ENCODE measurements at places on chromosomes 13 and 19.

GRCh38 chr13:29858231-29858630 is 7.8 kb upstream of the UBL3 start:
- DNase-seq = no peak

GRCh38 chr13:80742033-80742432 is 401.1 kb upstream of the SPRY2 start:
- DNase-seq = no peak

GRCh38 chr13:36673352-36673751 is 468 bp upstream of the SERTM1 start:
- DNase-seq = no peak

- DNase-seq = no peak
Measured at GRCh38 chr13:30844548-30845296, 61.3 kb upstream of the MEDAG start.

DNA sequence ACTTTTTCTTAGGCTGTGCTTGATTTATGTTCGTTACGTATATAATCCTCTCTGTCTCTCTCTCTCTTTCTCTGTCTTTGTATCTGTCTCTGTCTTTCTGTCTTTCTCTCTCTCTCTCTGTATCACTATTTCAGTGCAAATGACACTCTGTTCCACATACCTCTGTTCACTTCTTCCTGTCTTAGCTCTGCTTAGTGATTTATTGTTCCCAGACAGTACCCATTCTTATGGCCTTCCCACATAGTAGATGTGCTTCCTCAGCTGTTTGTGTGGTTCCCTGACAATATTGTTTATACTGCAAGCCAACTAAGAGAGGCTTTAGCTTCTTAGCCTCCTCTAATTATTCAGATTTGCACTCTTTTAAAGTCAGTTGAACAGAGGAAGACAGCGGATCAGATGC is 1244.2 kb downstream of the DIAPH3 start:
- no peak for DNase-seq

DNA sequence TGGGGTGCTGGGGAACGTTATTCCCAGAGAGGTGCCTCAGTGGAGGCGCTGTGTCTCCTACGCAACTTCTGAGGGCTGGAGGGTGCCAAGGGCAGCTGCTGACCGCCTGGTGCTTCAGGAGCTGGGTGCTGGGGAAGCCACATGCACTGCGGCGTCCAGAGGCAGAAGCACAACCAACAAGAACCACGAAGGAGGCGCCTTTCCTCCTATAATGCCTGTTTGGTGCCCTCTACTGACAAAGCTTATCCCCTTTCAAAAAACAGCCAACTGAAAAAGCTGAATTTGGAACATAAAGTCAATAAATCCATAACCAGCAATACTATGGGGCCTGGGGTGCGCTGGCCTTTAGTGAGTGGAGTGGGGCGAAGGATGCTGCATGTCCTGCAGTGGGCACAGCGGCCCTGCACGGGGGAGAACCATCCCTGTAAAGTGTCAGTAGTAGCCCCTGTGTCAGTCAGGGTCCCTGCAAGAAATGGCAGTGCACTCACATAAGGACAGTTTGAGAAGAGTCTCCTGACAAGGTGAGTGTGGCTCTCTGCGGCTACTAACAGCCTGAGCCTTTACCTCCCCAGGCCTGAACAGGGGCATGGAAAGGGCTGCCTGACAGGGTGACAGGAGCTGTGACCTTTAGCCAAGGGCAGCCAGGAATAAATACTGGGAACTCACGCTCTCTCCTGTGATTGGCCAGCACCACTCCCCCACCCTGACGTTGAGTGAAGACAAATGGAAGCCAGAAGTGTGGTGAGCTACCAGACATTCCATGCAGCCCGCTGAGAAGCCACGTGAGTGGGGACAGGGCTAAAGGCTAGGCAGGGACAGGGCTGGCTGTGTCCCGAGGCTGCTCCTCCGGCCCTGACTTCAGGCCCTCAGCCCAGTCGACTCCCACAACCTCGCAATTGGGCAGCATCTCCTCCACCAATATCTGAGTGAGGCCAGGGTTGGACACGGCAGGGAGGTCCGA is 4.5 kb upstream of the B3GNT8 start:
- no peak for DNase-seq

DNA sequence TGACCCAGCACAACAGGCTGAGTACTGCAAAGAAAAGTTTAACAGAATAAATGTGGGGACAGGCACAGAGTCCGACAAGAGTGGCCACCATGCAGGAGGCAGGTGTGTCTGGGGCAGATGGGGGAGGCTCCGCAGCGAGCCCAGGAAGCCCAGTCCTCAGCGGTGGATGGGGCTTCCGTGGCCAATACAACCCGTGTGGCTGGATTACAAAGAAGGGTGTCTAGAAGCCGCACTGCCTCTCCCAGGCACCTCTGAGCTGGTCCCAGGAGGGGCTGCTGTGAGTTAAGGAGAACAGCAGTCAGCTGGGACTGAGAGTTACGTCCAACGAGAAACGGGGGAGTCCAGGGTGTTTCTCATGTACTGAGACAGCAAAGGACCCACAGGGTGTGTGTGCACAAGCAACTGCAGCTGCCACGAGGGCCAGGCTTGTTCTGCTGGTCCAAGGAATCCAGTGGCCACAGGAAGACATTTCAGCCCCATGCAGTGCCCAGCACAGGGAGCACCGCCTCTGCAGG is 70.2 kb downstream of the SPACA7 start:
- no peak for DNase-seq

GRCh38 chr19:42154471-42155323 is 22.5 kb upstream of the POU2F2 start:
- no peak for DNase-seq

DNA sequence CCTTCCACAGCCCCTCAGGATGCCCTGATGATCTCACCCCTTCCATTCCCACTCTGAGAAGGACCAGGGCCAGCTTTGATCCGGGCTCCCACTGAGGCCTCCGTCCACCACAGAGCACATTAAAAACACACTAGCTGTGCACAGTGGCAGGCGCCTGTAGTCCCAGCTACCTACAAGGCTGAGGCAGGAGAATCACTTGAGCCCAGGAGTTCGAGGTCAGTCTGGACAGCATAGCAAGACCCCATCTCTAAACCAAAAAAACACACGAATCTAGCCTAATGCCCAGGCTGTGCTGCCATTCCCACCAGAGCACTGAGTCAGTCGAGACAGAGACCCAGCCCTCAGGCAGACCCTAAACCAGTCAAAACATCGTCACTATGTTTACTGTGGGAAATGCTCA is 14.1 kb downstream of the RFX1 start:
- no peak for DNase-seq

GRCh38 chr13:48491423-48492095 is 41.3 kb downstream of the RCBTB2 start:
- DNase-seq = no peak

DNA sequence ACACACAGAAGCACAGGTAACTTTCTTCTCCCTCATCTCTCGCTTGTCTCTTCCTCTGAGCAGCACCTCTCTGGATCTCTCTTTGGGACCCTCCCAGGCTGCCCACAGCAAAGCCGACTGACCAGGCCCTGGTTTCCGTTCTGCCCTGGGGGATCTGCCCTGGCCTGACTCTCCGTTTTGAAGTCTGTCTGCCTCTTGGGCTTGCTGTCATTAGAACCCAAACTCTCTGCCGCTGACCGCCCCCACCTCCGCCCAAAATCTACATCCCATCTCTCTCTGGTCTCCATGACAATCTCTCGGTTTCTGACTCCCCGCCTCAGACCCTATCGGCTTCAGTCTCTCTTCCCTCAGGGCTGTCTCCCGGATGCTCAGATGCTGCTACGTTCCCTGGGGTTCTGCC is 6.9 kb downstream of the KCNC3 start:
- no peak for DNase-seq

- DNase-seq = no peak
Measured at GRCh38 chr13:51237386-51237785, 15.2 kb downstream of the FAM124A start.

GRCh38 chr13:78607409-78608251 is 4.3 kb upstream of the POU4F1 start:
- DNase-seq = no peak

DNA sequence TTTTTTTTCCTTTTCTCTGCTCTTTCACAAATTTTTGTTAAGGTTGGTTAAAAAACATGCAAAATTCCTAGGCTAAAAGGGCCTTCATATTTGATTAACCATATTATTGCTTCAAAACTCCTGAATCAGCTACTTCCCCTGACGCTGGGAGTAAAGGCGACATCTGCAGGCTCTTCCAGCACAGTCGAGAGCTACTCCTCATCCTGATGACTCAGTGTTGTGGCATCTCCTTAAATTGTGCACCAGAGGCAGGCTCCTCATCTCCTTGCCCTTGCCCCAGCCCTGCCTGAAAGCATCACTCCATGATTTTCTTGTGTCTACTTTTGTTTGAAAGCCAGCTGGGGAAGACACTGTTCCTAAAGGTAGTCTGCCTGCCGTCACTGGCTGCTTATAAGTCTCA is 24.5 kb upstream of the SOX1 start:
- no peak for DNase-seq

DNA sequence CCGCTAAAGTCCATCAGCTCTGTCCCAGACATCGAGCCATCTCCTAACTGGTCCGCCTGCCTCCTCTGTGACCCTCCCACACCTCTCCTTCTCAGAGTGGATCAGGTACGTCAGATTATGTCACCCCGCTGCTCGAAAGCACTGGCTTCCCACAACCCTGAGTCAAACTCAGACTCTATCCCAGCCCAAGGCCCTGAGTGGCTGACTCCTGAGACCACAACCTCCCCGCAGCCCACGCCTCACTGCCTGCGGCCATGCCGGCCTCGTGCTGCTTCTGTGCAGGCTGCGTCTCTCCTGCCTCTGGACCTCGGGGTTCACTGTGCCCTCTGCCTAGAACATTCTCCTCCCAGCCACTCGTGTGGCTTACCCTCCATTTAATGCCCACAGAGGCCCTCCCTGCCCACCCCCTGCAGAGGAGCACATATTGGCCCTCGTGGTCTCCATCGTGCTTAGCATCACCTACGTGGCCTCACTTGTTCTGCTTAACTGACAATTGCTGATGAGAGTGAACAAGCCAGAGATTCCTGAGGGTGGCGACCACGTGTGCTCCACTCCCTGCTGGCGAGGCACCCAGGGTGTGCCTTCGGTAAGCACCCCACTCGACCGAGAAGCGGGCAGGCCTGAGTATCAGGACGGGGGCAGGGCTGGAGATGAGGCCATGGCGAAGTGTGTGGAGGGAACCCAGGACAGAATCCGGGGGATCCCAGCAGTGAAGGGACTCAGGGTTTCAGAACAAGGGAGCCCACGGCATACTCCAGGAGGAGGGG is 13.5 kb upstream of the FKRP start:
- no peak for DNase-seq

GRCh38 chr13:45718992-45719391 is 16.9 kb downstream of the CBY2 start:
- DNase-seq = no peak

- no peak for DNase-seq
Measured at GRCh38 chr19:29887442-29887855, 54.6 kb upstream of the URI1 start.

DNA sequence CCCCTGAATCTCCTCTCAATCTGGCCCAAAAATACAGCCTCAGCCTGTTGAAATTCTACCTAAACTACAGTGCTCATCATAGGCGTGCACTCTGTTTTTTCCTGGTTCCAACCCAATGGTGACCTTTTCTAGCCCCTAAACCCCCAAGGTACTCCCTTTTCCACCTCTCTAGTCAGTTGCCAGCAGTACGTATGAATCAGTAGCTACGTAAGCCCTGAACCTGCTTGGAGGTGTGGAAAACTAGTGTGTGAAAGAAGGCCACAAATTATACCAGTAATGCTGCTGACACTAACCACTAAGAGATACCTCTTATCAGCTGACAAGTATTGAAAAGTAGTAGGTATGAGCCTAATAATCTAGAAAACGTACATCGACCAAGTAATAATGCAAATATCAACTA is 60.9 kb downstream of the FOXO1 start:
- no peak for DNase-seq

GRCh38 chr19:44602081-44602480 is 11.3 kb upstream of the IGSF23 start:
- no peak for DNase-seq

DNA sequence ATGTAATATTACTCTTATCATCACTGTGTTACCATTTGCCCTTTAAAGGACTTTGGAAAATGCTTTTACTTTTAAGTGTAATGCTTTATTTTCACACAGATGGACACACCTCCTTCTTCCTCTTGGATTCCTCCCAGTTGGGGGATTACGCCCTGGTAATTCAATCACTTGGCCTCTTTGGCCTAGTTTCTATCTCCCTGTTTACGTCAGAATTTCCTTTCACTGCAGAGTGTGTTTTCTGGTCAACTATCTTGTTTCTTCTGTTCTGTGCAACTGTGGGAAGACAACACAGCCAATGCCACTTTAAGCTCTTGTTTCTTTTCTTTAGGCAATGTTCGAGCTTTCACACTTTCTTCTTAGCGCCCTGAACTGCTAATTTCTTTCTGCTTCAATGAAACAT is 257.3 kb upstream of the MAB21L1 start:
- DNase-seq = no peak

DNA sequence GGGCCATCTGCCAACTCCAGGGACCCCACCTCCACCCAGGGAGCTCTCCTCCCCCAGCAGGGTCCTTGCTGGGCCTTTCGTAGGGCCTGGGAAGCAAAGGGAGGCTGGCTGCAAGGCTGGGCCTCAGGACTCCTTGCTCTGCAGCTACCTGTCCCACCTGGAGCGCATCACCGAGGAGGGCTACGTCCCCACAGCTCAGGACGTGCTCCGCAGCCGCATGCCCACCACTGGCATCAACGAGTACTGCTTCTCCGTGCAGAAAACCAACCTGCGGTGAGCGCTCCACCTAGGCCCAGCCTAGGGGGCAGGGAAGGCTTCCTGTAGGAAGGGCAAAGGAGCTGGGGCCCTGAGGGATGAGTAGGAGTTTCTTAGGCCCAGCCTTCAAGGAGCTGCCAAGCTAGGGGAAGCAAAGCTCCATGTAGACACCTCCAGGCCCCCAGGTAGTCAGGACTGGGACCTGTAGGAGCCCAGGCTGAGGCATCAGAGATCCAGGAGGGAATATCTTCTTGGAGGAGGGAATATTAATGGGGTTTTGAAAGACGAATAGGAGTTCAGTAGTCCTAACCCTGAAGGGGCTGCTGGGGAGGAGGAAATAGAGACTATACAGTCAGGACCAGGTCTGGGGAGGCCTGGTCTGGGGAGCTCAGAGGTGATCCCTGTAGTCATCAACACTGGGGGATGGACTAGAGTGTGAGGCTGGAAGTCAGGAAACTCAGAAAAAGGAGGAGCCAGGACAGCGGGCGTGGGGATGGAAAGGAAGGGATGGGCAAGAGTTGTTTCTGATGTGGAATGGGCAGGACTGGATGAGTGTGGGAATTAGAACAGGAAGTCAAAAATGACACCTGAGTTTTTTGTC is 16.0 kb downstream of the GNA15 start:
- DNase-seq = no peak

Data from iPS DF 6.9 (cell line).